ENCODE measurements at places on chromosomes 6 and 20.

GRCh38 chr6:108768166-108768555, 80.1 kb upstream of the ARMC2 start:
- no peak for DNase-seq

- DNase-seq, result no peak
Measured at GRCh38 chr6:98547634-98548033, 286.7 kb upstream of the POU3F2 start.

DNA sequence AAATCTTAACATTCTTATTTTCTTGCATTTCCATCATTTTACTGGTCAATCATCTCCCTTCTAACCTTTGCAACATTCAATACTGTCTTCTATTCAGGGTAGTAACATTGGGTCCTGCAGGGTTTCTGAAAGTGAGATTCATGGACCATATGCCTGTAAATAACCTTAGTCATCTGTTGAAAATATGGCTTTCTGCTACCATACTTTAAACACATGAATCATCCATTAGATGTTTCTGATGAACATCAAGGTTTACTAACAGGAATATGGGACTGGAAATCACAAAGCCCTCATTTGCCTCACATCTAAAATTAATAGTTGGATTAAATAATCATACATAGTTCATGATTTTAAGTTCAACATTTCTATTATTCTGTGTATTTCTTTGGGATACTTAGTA, 475.9 kb upstream of the MARCKS start:
- DNase-seq, result no peak

DNA sequence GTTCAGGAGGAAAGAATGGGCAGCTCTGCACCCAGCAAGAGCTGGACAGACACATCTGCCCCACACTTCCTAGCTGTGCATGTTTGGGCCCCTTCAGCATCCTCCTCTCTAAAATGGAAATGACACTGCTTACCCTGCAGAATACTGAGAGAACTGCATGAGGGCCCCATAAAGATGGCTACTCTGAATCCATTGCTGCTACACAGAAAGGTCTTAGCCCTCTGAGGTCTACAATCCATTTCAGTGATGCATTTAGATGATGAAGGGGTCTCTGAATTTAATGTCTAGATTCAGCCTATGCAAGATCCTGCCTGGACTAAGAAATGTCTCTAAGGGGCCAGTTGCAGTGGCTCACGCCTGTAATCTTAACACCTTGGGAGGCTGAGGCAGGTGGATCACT, 11.3 kb downstream of the BMP7 start:
- DNase-seq, result no peak
